ENCODE measurements at places on chromosomes 11 and 22.

DNA sequence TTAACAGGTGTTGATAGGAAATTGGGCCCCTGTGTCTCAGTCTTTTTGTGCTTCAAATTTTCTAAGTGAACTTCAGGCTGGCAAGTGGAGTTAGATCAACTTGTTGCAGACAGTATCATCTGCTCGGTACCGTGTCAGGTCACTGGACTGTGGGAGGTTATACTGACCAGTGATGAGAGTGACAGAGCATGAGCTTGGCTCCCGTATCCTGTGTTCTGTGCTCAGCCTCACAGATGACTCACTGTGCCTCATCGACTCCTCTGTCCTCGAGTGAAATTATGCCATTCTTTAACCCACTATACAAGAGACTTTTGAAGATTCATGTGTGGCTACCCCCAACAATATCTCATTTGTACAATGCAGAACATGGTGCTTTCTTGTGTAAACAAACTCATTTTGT, 7.9 kb downstream of the GRAP2 start:
- no peak for DNase-seq

DNA sequence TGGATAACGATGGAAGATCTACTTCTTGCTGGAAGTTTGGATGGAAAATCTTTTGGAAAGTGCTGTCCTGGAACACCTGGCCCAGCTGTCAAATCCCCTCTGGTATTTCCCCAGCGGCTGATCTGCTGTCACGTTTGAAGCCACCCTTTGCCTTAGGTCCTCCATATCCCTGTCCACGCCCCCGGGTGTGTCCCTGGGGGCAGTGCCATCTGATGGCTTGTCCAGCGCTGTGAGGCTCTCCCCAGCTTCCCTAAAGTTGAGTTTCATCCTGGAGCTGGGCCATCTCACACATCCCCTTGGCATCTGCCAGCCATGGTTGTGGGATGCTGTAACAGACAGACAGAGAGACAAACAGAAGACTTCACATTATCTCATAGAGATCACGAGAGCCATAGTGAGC, 3.1 kb upstream of the IGLL1 start:
- DNase-seq, result no peak

DNA sequence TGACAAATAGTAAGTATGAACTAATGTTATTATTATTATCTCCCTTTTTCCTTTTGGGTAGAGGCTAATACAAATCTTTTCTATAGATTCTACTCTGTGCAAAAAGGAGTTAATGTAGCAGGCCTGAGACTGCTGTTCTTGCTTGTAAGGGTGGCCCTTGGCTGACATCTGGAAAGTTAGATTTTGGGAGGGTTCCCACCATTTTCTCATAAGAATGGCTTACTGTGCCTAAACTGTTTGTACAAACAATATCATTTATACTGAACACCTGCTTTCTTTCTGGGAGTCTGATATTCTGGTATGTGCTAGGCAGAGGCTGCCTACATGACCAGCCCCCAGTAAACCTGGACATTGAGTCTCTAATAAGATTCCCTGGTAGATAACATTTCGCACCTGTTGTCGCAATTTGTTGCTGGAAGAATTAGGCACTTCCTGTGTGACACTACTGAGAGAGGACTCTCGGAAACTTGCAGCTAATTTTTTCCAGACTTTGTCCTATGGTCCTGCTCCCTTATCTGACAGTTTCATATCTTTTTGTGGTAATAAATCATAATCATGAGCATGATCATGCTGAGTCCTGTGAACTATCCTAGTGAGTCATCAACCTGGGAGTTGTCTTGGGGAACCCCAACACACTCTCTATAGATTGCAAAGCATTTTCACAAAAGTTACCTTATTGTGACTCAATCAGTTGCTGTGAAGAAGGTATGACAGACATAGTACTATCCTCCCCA, 257.7 kb upstream of the CCDC90B start:
- DNase-seq, result no peak

DNA sequence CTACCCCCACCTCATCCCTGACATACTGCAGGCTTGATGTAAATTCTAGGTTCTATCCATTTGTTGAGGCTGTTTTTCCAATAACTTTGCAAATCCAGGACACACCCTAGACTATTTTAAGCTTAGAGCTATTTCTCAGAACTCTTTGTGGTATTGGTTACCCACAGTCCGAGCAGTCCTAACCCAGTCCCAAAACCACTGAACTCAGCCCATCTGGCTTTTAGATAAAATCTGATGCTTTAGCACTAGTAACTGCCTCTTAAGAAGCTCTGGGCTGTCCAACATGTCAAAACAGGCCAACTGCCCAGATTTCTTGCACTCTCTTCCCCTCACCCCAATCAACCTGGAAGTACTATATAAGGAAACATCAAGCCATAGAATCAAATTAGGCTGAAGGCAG, 344.4 kb upstream of the CADM1 start:
- DNase-seq, result peak; percentile 92

DNA sequence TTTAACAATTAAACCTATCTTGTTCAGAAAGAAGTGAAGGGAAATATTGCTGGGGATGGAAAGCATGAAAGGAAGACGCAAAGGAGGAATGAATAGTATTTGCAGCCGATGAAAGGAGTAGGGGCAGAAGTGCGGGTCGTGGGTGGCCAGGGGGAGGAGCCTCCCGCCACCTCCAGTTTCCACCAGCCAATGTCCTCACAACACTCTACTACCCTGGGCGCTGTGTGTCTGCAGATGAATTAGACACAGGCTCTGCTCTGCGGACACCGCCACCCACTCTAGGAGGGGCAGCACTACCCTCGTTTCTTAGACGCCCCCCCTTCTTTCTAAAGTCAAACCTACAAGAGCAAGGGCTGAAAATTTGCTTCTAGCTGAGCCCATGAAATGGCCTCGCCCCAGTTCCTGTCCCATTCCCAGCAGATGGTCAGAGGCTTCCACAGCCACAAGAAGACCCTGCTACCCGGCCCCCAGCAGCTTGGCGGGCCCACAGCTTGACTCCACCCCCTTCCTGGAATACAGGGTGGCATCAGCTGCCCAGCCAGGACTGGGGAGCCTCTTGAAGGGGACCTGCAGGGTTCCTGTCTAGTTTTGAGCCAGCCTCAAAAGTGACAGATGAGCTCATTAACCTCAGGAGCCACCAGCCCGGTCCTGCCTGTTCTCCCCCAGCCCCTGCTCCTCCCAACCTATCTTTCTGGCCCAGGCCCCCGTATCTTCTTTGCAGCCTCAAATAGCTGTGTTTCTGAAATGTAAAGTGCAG, 268.1 kb downstream of the BUD13 start:
- DNase-seq, result no peak

GRCh38 chr11:130545449-130546072, 97.1 kb downstream of the ADAMTS15 start:
- no peak for DNase-seq

DNA sequence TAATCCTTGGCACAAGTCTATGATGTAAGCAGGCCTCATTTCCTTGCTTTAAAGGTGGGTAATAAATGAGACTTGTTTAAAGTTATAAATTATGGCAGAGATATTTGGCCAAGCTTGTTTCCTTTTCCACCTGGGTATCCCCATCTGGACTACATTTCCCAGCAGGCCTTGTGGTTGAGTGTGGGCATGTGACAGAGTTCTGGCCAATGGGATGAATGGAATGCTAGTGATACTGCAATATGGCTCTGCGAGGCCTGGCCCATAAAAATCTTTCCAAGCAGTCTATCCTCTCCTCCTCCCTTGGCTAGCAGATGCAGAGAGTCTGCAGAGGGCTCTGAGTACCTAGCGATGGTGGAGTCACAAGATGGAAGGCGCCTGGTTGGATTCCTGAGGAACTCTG, 102.5 kb downstream of the TIMP3 start:
- peak; percentile 36 for DNase-seq
